Left lung (tissue), 14 donors: ENCODE measurements at places on chromosomes 5 and 9. TPM values are rescaled to one million over a fixed set of nuclear protein-coding genes. Genes with fewer than 3 reads are reported as not detected.
A peak's percentile ranks its signal among the peaks of the same experiment; 100 is the strongest.

- H3K4me1 ChIP-seq: no peaks in the 10 kb centered on the region
- H3K4me3 ChIP-seq: no peak overlapping the region
- no peak for DNase-seq
- no peak overlapping the region for H3K27ac ChIP-seq
- H3K36me3 ChIP-seq: no peaks in the 10 kb centered on the region
- H3K27me3 ChIP-seq: no peaks in the 10 kb centered on the region
These were observed 122.6 kb downstream of the RASEF start for GRCh38 chr9:82940376-82940775.

DNA sequence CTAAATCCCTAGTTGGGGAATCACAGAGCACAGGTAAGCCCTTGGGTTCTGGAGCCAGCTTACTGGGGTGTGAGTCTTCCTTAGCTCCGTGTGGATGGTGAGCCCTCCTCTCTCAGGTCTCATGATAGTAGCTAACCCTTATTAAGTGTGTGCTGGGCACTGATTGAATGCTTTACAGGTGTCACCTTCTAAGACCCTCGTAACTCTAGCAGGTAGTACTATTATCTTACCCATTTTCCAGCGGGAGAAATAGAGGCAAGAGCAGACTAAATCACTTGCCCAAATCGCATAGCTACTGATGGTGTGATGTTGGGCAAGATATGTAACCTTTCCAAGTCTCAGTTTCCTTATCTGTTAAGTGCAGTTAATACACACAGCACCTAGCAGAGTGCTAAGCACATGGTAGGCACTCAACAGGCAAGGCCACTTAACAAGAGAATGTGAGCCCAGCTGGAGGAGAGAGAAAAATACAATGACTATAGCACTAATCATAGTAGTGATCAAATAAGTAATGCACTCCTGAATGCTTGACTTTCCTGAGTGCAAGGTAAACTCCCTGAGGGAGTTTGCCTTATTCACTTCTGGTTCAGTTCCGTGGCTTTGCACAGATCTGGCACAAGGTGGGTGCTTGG lies at the start of gene DCANP1:
TSS of gene DCANP1 (minus strand) at position 51 of the 632 bp plus-strand sequence. CDS start 240 bp downstream, outside the sequence.
- no peak for DNase-seq
- H3K36me3 ChIP-seq: no peaks in the 10 kb centered on the region
- H3K27ac ChIP-seq: no peak within 1 kb of the TSS
- H3K4me1 ChIP-seq: no peaks in the 10 kb centered on the region

DNA sequence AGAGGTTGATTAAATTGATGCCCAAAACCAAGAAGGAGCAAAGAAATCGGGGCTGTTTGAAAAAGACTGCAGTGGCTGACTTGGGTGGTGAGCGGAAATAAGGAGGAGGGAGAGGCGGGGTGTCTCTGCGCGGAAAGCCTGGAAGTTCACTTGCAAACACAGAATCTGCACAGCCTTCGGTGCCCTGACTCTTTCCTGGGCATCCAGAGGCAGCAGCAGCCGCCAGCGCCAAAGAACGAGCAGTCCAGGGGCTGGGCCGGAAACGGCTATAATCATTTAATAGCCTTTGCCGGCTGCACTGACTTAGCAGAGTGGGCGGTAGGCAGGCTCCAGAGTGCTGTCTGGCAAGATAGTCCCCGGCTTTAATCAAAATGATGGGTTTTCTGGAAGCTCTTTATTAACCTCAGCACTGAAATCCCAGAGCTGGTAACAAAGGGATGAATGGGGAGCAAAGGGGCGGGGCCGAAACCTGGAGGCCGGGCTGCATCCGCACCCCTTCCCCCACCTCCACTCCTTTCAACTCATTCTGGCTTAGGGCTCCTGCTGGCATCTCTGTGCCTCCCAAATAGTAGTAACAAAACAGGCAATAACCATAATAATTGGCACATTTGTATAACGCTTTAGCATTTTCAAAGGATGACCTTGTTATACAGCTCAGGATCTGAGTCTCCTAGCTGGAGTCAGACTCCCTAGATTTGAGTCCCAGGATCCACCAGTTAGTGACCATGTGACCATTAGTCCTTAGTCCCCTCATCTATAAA lies 35.7 kb downstream of the PCDHAC2 start:
- DNase-seq: peak; percentile 32
- H3K27ac ChIP-seq: peak overlapping the region; percentile 69
- peaks cover 28% of the 10 kb centered on the region for H3K27me3 ChIP-seq
- peak overlapping the region; percentile 30 for H3K4me3 ChIP-seq
- H3K36me3 ChIP-seq: no peaks in the 10 kb centered on the region

- H3K36me3 ChIP-seq: no peaks in the 10 kb centered on the region
- H3K4me3 ChIP-seq: no peak overlapping the region
- H3K4me1 ChIP-seq: no peaks in the 10 kb centered on the region
- H3K27me3 ChIP-seq: no peaks in the 10 kb centered on the region
- DNase-seq: no peak
These were observed 394.5 kb downstream of the BNC2 start for GRCh38 chr9:16475996-16476395.

- H3K4me3 ChIP-seq: no peak overlapping the region
- no peak for DNase-seq
- H3K27me3 ChIP-seq: no peaks in the 10 kb centered on the region
- H3K36me3 ChIP-seq: no peaks in the 10 kb centered on the region
- no peak overlapping the region for H3K27ac ChIP-seq
These were observed 69.1 kb downstream of the FBXW11 start for GRCh38 chr5:171937351-171937750.

- H3K36me3 ChIP-seq: no peaks in the 10 kb centered on the region
- H3K27me3 ChIP-seq: no peaks in the 10 kb centered on the region
- no peak overlapping the region for H3K27ac ChIP-seq
- no peak overlapping the region for H3K4me3 ChIP-seq
- no peaks in the 10 kb centered on the region for H3K4me1 ChIP-seq
These were observed 10.5 kb upstream of the MYOT start for GRCh38 chr5:137856916-137857862.

DNA sequence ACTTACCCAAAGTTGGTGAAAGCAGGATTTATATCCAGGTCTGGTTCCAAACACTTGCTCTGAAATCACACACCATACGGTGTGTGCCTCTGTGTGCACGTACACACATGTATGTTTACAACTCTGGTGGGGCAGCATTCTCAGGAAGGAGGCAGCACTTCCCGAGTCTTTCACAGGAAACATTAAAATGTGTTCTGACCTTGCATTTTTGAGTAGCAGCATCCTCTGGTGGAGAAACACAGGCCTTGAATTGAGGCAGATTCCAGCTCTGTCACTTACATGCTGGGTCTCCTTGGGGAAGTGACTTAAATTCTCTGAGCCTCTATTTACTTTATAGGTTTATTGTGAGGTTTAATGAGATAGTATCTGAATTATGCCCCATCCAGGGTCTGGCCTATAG lies 126.4 kb downstream of the RGS3 start:
- H3K27ac ChIP-seq: peak overlapping the region; percentile 63
- peaks cover 23% of the 10 kb centered on the region for H3K4me1 ChIP-seq
- peaks cover 81% of the 10 kb centered on the region for H3K36me3 ChIP-seq
- H3K4me3 ChIP-seq: no peak overlapping the region

DNA sequence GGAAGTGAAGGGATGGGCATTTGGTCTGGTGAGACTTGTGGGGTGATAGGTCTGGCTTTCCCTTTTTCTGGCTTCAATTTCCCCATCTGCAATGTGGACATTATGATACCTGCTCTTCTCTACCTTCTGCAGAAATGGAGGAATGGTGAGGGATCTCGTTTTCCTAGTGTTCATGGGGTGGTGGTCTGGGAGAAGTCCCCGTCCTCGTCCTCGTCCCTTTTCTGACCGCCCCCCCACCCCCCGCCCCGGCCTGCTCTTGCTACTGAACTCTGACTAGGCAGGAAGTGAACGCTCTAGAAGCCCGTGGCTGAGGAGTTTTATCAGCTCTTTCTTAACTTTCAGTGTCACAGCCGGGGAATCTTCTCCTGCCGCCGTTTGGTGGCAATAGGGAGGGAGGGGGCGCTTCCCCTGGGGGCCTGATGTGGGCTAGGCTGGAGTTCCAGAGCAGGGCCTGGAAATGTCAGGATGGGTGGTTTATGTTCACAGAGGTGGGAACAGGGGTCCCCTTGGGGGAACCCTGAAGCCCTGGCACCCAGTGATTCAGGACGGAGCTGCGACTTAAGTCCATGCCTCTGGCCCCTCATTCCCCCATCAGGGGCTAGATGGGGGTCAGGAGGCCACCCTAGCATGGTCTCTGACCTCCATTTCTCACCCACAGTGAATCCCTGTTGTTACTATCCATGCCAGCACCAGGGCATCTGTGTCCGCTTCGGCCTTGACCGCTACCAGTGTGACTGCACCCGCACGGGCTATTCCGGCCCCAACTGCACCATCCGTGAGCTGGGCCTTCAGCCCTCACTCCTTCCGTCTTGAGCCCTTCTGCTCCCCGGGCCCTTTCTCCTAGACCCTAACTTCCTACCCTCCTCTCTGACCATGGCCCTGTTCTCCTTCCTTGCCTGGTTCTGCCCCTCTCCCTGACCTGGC lies 6.7 kb downstream of the PTGS1 start:
- DNase-seq: no peak
- H3K4me3 ChIP-seq: no peak overlapping the region
- H3K36me3 ChIP-seq: no peaks in the 10 kb centered on the region
- peaks cover 14% of the 10 kb centered on the region for H3K4me1 ChIP-seq
- no peaks in the 10 kb centered on the region for H3K27me3 ChIP-seq

GRCh38 chr5:41503860-41504259 lies 6.5 kb downstream of the PLCXD3 start:
- no peaks in the 10 kb centered on the region for H3K36me3 ChIP-seq
- H3K4me3 ChIP-seq: no peak overlapping the region
- no peaks in the 10 kb centered on the region for H3K4me1 ChIP-seq

DNA sequence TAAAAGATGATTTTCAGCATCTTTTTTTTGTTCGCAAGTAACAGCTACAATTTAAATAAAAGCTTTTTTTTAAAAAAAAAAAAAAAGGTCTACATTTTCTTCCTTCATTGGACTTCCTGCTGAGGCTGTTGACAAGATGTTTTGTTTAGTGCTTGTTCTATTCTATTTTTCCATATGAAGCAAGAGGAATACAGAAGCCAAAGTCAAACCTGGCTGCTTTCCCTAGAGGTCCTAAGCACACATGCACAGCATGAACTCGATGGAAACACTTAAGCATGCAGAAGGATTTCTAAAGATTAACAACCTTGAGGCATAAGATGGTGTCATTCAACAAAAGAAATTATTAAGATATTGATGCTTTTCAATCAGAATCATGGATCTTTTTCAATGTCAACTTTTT lies 105.1 kb downstream of the ADCY2 start:
- H3K36me3 ChIP-seq: no peaks in the 10 kb centered on the region
- DNase-seq: no peak
- peaks cover 8% of the 10 kb centered on the region for H3K27me3 ChIP-seq
- H3K4me3 ChIP-seq: no peak overlapping the region
- H3K27ac ChIP-seq: no peak overlapping the region
- no peaks in the 10 kb centered on the region for H3K4me1 ChIP-seq

GRCh38 chr5:94746731-94747124 lies 128.3 kb downstream of the SLF1 start:
- H3K27me3 ChIP-seq: no peaks in the 10 kb centered on the region
- no peaks in the 10 kb centered on the region for H3K36me3 ChIP-seq
- no peak overlapping the region for H3K4me3 ChIP-seq
- H3K27ac ChIP-seq: no peak overlapping the region

DNA sequence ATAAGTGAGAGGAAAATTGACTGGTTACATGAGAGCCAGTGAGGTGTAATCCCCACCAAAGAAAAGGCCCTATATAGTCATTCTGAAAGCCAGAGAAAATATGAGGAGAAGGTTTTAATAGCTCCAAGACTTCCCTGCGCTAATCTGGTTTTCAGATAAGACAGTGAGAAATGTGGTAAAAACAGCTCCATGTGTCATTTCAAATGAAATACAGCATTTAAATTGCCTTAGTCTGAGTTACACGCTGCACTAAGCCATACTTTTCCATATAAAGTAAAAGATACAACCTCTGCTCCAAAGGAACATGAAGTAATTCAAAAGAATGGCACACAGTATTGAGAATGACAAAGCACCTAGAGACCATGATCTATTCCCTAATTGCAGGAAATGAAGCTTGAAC lies 378.0 kb upstream of the PDE4D start:
- no peak for DNase-seq
- no peaks in the 10 kb centered on the region for H3K36me3 ChIP-seq
- no peaks in the 10 kb centered on the region for H3K27me3 ChIP-seq
- peaks cover 6% of the 10 kb centered on the region for H3K4me1 ChIP-seq
- peak overlapping the region; percentile 9 for H3K27ac ChIP-seq

GRCh38 chr9:14939378-14939777 lies 29.1 kb upstream of the FREM1 start:
- H3K4me3 ChIP-seq: no peak overlapping the region
- H3K27ac ChIP-seq: no peak overlapping the region
- H3K4me1 ChIP-seq: no peaks in the 10 kb centered on the region
- DNase-seq: no peak
- no peaks in the 10 kb centered on the region for H3K36me3 ChIP-seq

- DNase-seq: no peak
- no peaks in the 10 kb centered on the region for H3K27me3 ChIP-seq
- no peak overlapping the region for H3K4me3 ChIP-seq
- H3K27ac ChIP-seq: no peak overlapping the region
- H3K4me1 ChIP-seq: no peaks in the 10 kb centered on the region
These were observed 35.2 kb downstream of the MARCHF11 start for GRCh38 chr5:16144416-16144815.

DNA sequence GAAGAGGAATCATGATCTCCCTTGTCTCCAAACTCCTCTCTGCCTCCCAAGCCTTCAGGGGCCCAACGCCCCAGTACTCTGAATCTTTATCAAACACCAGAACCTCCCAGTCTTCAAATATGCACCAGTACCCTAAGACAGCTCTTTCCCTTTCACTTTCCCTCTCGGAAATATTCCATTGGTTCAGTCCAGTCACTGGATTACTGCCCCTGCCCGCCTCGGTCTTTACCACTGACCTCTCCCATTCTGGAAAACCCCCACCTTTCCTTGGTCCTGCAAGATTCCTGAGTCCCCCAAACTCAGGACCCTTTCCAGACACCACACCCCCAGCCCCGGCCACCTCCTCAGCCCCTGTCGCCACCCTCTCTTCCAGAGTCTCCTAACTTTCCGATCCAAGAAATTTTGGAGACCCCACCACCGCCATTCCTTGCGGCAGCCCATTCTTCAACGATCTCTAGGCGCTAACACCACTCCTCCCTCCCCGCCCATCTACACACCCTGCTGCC lies 674 bp downstream of the C5orf15 start:
- no peak for DNase-seq
- peak overlapping the region; percentile 76 for H3K27ac ChIP-seq
- peaks cover 31% of the 10 kb centered on the region for H3K4me1 ChIP-seq
- H3K36me3 ChIP-seq: peaks cover 19% of the 10 kb centered on the region

DNA sequence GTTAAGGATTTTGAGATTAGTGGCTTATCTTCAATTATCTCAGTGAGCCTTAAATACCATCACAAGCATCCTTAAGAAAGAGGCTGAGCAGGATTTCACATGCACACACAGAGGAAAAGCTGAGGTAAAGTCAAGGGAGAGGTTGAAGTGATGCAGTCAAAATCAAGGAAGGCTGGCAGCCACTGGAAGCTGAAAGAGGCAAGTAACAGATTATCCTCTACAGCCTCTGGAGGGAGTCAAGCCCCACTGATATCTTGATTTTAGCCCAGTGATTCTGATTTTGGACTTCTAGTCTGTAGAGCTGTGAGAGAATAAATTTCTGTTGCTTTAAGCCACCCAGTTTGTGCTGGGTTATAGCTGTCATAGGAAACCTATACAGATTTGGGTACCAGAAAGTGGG lies 80.1 kb downstream of the ANKRD31 start:
- no peak overlapping the region for H3K4me3 ChIP-seq
- no peaks in the 10 kb centered on the region for H3K36me3 ChIP-seq
- no peaks in the 10 kb centered on the region for H3K4me1 ChIP-seq
- no peak for DNase-seq

Gene LCN15
- total RNA-seq: not detected

Gene PCDHGB4
- 3.4 TPM for total RNA-seq

Gene FANCG
- 28.3 TPM for total RNA-seq

Gene MRPS30
- total RNA-seq: 36.3 TPM

Gene MTRR
- total RNA-seq: 75.2 TPM

Gene OR1J2
- not detected for total RNA-seq
